ENCODE measurements at places on chromosomes 7 and 10.

DNA sequence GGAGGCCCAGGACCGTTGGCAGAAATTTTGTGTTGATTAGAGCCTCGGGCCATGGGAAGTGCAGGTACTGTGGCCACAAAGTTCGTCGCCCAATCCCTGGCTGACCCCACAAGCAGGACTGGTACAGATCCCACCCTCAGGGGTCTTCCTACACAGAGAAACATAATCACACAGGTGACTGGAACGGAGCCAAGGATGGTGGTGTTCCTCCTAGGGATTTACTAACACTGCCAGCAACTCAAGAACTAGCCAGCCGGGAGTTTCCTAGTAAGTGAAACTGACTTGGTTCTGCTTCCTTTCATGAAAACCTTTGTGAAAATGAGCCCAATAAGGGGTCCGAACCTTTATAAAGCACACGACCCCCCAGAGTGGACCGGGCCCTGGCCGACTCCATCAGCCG, 5.7 kb downstream of the CUX1 start:
- DNase-seq = no peak

GRCh38 chr10:79472951-79473350, 27.5 kb upstream of the ZCCHC24 start:
- DNase-seq = no peak

DNA sequence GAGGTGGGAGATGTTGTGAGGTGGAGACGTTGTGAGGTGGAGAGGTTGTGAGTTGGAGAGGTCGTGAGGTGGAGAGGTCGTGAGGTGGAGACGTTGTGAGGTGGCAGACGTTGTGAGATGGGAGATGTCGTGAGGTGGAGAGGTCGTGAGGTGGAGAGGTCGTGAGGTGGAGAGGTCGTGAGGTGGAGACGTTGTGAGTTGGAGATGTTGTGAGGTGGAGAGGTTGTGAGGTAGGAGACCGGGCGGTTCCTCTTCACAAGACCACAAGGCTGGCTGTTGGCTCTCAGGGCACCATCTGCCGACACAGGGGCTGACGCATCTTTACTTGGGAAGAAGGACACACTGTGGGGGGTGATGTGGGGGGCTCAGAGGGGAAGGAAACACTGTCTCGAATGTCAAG, 34.7 kb upstream of the SHH start:
- DNase-seq = no peak

DNA sequence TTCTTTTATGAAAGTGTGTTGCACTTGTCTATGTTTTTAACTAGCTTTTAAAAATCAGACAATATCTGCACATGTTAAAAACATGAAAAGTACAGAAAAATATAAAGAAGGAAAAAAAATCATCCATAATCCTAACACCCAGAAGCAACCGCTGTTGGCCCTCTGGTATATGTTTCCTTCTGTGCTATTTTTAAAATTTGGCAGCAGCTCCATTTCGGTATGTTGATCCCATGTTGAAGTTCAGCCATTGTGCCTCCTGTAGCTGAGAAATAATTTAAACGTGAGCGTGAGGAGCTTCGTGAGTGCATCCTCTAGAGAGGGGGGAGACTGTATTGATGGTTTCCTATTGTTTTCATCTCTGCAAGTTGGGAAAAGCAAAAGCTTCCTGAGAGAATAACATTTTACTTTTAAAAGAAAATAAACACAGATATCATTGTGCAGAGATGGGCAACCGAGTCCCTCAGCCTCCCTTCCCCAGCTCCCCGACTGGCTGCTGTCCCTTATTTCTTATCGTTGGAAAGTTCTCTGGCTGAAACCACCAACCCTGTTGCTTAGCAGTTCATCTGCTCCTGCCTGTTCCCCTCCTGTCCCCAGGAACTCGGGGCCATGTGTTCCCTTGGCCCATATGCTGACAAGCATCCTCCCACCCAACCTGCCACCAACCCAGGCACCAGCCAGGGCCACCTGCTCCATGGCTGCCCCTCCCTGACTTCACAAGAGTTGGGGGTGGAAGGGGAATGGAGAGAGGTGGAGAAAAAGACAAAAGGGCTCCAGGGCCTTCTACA, 499.1 kb upstream of the PODXL start:
- DNase-seq = no peak

DNA sequence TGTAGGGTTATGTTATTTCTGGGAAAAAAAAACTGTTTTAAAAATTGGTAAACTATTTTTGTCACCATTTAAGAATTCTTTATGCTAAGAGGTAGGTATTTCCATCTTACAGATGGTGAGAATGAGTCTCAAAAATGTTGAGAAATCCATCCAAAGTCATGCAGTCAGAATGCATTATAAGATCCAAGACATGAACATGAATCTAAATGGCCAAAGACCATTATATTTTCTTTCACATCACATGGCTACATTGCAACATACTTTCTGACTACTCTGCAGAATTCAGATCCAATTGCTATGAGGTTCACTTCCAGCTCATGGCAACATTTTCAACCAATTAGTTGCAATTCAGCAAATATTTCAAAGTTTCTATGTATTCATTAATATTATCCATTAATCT, 181.2 kb downstream of the TWIST1 start:
- no peak for DNase-seq

DNA sequence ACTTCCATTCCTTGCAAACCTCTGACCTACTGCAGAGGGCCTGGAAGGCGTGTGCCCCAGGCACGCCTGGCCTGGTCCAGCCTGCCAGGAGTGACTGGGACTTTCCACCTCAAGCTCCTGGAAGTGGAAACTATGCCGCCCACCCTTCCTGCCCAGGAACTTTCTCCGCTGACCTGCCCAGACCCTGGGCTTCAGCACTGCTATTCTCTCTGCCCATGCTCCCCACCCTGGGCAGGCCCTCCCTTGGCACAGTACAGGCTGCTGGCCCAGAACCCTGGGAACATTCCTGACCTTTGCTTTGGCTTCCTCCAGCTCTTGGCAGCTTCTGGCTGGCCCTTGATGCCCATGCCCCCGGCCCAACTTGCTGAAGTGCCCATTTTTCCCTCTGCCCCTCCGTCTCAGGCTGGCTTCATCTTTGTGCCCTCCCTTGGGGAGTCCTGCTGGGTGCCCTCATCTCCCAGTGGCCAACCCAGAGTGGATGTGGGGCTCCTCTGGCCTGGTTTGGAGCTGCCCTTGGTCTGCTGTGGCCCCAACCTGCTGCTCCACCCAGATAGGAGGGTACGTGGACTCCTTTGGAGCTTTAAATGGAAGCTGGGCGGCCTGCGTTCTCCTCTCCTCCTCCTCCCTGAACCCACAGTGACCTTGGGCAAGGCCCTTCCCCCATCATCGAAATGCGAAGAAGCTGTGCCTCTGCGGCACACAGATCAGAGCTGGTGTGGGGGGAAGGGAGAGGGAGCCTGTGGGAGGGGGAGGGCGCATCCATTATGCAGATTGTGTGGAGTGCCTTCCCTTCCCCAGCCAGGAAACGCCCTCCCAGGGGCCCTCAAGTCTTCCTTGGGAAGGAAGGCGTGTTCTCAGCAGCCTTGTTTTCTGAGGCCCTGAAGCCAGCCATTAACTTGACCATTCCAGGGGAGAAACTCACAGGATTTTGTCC, 3.4 kb downstream of the MMRN2 start:
- DNase-seq = no peak

- DNase-seq = no peak
These were observed 13.7 kb downstream of the MYL10 start for GRCh38 chr7:101615446-101615845.

DNA sequence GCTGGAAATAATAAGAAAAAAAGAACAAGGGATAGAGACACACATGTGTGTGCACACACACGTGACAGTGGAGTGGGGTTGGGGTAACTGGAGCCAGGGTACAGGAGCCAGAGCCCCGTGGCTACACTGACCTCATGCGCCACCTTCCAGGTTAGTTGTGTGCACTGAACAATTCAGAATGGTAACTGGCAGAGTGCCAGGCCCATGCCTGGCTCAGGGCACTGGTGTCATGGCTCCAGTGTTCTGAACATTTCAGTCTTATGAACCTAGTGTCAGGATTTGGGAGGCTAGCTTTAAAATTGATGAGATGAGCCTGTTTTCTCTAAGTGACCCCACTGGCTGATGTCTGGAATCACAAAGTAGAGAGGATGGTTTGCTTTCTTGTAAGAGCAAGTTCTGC, 269.6 kb downstream of the SORCS3 start:
- DNase-seq = no peak

DNA sequence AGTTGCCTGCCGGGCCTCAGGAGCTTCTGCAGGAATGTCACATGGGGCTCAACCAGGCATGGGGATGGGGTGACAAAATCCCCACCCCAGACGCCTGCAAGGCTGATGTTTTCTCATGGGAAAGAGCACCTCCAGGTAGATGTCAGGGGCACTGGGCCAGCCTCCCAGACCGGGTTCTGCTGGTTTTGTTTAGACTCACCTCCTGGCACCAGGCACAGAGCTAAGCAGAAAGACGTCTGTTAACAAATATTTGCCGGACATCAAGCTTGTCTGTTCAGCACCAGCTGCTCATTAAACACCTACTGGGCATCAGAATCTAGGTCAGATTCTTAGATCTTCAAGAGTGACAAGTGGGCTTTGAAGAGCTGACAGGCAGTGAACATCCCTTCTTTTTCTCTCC, 34.9 kb upstream of the TCERG1L start:
- no peak for DNase-seq

DNA sequence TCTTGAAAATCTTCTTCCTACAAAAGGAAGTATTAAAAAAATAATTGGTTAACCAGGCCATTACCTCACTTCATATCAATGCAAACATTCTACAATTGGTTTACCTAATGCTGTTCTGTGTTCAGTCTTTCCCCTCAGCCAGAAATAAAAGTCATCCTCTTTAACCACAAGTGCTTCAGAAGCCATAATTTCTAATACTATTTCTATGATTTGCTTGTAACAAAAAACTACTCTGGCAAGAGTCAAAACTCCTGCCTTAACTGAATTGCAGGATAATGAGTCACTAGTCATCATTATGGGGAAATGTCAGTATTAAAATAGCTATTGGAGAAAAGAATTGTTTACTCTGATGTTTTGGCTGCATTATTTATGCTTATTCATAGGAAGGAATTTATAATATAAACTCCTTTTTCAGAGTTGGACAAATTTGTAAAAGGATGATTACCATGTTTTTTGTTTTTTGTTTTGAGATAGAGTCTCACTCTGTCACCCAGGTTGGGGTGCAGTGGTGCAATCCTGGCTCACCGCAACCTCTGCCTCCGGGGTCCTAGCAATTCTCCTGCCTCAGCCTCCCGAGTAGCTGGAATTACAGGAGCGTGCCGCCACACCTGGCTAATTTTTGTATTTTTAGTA, 55.5 kb upstream of the ODAD2 start:
- DNase-seq = no peak

DNA sequence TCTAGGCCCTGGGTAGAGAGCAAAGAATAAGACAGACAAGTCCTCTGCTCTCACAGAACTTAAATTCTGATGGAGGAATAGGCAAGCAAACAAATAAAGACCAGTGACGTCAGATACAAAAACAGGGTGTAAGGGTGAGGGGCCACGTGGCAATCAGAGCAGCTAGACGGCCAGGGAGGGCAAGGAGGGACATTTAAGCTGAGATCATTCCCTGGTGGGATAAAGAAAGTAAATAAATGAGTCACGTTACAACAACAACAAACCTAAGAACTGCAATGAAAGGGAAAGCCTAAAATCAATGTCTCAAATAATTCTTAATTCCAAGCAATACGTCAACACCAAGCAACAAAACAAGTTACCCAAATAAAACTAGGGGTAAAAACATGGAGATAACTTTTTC, 21.8 kb downstream of the STN1 start:
- DNase-seq = no peak

- no peak for DNase-seq
These were observed 72.4 kb downstream of the ARID5B start for GRCh38 chr10:61973906-61974305.

GRCh38 chr10:6128087-6128486, 39.3 kb downstream of the RBM17 start:
- no peak for DNase-seq

DNA sequence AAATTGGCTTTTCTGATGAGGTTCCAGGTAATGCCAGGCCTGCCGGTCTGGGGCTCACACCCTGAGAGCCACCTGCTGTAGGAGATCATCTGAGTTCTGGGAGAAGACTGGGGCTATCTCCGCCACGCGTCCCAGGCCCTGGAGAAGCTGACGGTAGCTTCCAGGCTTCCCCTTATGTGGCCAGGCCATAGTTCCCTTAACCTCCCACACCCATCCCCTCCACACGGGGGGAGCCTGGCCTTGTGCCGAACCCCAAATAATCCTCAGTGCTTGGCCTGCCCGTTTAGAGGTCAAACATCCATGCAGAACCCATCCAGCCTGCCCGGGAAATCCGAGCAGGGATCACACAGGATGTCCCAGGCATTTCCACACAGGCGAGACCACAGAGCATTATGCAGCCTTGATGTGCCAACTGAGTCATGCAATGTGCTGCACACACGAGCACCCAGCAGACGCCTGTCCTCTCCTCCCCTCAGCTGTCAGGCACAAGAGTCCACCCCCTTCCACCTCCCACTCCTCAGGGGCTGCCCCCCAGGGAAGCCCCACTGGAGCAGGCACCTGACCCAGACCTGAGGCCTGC, 176.2 kb downstream of the PRKAG2 start:
- no peak for DNase-seq

DNA sequence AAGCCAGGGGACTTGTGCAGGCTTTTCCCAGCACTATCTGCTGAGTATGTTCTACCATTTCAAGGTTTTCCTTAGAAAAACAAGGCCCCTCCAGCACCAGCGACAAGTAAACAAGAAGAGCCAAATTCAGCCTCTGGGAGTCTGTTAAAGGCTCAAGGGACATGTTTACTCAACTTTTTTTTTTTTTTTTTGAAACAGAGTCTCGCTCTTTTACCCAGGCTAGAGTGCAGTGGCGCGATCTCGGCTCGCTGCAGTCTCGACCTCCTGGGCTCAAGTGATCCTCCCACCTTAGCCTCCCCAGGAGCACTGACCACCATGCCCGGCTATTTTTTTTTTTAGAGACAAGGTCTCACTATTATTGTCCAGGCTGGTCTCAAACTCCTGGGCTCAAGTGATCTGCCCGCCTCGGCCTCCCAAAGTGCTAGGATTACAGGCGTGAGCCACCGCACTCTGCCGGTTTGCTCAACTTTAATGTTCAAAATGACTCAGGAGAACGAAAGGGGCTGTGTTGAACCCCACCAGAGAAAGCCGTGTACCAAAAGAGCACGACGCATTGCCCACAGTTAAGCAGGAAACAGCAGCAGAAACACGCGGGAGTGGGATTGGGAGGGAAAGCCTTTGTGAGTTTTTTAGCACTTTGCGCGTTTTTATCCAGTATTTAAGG, 772 bp downstream of the PRDX3 start:
- no peak for DNase-seq

DNA sequence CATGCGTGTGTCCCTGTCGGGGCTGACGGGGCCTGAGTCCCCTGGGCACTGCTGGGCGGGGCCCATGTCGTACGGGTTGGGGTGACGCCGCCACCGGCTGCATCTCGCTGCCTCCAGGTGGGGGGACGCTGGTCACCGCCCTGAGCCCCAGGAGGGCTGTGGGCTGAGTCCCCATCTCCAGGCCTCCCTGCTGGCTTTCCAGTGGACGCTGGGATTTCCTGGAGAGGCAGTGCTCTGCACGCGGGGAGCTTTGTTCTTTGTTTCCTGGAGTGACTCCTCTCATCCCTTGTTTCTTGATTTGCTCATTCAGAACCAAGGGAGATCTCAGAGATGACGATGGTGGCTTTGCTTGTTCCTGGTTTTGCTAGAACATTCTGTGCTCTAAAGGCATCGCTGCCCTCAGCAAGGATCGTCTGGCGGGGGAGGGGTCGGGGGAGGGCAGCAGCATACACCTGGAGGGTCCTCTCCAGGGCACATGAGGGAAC, 21.0 kb downstream of the PWWP2B start:
- DNase-seq = no peak

GRCh38 chr7:37550872-37551271, 102.2 kb upstream of the ELMO1 start:
- DNase-seq = no peak

All from T-helper 9 cell (primary cell).